NCI-H1105 (cell line): ENCODE measurements at places on chromosomes 11 and 22.

DNA sequence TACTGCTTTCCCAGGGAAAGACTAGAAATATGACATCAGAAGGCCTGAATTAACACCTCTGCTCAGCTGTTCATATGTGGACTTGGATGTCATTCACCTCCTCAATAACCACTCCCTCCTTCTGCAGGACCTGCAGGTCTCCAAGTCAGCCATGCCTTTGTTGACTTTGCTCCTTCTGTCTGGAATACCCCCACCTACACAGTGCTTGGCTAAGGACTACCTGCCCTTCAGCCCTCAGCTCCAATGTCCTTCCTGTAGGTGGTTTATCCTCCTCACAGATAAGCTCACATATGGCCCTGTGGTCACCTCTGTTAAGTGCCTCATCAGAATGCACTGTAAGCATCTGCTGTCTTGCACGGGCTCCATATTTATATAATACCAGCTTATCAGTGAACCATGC is 26.4 kb upstream of the FAT3 start:
- no peak for DNase-seq

DNA sequence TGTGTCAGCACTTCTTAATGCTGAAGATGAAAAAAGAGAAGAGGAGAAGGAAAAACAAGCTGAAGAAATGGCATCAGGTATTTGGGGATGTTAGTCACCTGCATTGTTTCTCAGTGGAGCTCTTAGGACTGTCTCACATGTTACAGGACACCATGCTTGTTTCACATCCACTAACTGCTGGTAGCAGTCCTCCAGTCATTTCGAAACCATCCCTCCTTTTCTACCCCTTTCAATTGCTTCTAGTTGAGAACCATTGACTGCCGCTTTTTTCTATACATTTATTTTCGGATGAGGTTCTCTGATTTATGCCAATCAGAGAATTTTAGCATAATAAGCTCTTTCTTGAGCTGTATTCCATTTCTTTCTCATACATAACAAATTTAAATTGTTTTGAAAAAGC is 21.5 kb downstream of the BIRC2 start:
- no peak for DNase-seq

DNA sequence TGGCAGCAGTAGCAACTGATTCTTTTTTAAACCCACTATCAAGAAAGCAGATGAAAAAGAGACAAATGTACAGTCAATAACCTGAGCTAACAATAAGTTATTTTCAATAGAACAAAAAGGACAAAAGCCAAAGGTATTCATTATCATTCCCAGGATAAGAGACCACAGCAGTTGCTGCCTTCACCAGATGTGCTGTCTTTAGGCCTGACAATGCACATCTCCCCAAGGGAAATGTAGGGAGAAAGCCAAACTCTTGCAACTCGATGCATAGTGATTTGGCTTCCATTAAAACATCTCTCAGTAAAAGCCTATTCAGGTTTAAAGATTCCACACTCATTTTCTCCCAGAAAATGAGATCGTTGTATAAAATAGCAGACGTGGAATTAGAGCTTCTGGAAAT is 210.7 kb downstream of the METTL15 start:
- DNase-seq, result no peak

DNA sequence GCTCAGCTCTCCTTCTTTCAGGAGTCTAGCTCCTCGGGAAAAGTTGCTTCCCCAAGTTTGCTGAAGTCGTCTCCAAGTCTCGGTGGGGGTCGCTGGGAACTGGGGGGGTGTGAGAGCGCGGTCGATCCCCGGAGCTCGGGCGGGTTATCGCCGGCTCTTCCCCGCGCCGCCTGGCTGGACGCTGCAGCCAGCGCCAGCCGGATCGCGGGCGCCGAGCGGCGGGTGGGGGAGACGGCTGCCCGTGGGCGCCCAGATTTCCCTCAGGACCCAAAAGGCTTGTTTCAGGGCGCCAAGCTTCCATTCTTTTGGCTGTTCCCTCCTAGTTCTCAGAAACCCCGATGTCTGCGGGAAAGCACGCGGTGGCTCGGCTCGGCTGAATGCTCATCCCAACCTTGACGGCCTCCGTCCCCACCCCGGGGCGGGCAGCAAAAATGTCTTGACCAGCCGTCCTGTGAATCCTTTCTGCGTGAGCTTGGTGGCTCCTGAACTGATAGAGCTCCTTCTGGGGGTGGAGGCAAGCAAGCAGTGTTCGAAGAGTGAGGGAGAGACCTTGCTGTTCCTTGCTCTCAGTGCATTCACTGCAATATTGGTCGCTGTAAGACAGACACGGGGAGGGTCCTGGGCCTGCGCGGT is 1.7 kb downstream of the ZBTB16 start:
- DNase-seq, result no peak

DNA sequence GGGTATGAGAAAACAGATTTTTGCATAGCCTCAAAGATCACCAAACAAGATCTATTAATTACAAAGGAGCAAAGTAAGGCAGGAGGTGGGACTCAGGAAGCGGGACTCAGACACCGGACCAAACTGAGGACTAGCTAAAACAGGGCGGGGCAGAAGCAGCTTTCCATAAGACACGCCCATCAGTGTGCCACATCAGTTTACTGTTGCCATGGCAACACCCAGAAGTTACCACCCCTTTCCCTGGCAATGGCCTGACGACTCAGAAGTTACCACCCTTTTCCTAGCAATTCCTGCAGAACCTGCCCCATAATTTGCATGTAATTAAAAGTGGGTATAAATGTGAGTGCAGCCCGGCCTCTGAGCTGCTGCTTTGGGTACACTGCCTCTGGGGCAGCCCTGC is 173.9 kb downstream of the SHANK2 start:
- peak; percentile 5 for DNase-seq

- no peak for DNase-seq
These were observed 80.8 kb downstream of the TNRC6B start for GRCh38 chr22:40258501-40258915.

DNA sequence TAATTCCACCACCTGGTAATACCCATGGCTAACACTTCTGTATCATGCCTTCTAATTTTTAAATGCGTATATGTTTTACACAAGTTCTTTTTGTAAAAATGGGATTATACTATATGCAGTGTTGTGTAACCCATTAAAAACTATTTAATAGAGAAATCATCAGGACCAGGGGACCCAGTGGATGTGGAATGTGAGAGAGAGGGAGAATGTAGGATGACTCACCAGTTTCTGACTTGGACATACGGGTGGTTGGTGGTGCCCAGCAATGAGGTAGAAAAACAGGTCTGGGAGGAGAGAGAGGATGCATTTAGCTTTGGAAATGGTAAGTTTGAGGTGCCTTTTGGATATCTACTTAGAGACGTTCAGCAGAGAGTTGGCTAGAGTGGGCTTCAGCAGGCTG is 112.0 kb upstream of the TBCEL start:
- no peak for DNase-seq

GRCh38 chr11:85377901-85378300 is 249.2 kb downstream of the DLG2 start:
- DNase-seq, result no peak

- no peak for DNase-seq
These were observed 2.0 kb downstream of the NAA40 start for GRCh38 chr11:63940786-63941185.

DNA sequence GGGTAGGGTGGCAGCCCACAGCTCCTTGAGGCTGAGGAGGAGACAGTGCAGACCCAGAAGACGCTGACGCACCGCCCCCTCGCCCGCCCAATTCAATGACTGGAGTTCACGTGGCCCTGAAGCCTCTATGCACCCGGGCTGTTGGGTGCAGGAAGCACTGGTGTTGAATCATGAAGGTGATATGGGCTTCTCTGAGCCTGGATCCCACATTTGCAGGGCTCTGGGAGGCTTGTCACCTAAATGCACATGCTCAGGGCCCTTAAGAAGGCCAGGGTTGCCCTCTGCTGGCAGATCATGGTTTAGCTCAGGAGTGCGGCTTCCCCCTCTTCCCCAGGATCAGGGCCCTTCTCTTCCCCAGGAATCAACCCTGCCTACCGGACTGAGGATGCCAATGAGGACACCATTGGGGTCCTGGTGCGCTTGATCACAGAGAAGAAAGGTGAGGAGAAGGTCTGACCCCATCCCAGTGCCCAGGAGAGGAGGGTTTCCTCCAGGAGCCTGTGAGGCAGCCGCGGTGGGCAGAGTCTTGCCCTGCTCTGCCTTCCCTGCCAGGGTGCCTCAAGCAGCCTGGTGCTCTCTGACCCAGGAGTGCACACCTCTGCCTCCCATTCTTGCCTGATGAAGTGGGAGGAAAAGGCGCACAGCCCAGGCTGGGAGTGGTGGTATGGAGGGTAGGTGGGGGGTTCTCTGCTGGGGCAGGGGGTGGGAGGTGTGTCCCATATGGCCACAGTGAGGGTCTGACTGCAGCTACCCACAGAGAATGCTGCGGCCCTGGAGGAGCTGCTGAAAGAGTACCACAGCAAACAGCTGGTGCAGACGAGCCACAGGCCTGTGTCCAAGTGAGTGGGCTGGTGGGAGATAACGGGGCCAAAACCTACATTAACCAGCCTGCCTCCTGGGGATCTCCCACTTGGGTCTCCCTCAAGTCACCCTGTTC is 17.5 kb downstream of the RELT start:
- DNase-seq, result peak; percentile 52

- no peak for DNase-seq
These were observed 5.6 kb downstream of the TPBGL start for GRCh38 chr11:75246006-75246670.

GRCh38 chr11:8207080-8208000 is 38.5 kb upstream of the RIC3 start:
- no peak for DNase-seq

GRCh38 chr22:28896611-28897010 is 13.2 kb downstream of the ZNRF3 start:
- DNase-seq, result no peak
